Effector CD8-positive, alpha-beta T cell (primary cell): ENCODE measurements at places on chromosomes 7 and 10.
A peak's percentile ranks its signal among the peaks of the same experiment; 100 is the strongest.

GRCh38 chr10:50477287-50478203, 146.2 kb downstream of the SGMS1 start:
- DNase-seq, result no peak

- no peak for DNase-seq
Observed at GRCh38 chr10:124340033-124340760, 78.5 kb downstream of the OAT start.

- no peak for DNase-seq
Observed at GRCh38 chr7:1019789-1020610, 24.3 kb upstream of the GPR146 start.

DNA sequence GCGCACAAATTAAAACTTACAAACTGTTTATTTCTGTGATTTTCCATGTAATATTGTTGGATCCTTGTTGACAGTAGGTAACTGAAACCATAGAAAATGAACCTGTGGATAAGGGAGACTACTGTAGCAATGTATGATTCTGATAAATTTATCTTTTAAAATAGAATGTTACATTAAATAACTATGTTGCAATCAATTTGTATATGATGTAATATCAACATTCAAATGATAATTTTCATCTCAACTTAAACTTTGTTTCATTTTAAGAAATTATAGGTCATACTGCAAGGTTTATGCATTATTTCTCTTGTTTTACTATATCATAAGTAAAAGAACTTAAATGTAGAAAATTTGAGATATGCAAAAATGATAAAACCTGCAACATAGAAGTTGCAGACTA, 718.0 kb upstream of the MBL2 start:
- DNase-seq, result no peak

DNA sequence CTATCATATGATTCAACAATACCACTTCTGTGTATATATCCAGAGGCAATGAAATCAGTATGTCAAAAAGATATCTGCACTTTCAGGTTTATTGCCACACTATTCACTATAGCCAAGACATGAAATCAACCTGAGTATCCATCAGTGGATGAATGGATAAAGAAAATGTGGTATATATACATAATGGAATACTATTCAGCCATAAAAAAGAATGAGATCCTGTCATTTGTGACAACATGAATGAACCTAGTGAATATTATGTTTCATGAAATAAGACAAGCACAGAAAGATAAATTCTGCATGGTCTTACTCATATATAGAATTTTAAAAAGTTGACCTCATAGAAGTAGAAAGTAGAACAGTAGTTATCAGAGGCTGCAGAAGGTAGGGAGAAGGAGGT, 281.1 kb downstream of the BAMBI start:
- no peak for DNase-seq

GRCh38 chr7:6436385-6436685, 11.4 kb downstream of the DAGLB start:
- peak; percentile 8 for DNase-seq

DNA sequence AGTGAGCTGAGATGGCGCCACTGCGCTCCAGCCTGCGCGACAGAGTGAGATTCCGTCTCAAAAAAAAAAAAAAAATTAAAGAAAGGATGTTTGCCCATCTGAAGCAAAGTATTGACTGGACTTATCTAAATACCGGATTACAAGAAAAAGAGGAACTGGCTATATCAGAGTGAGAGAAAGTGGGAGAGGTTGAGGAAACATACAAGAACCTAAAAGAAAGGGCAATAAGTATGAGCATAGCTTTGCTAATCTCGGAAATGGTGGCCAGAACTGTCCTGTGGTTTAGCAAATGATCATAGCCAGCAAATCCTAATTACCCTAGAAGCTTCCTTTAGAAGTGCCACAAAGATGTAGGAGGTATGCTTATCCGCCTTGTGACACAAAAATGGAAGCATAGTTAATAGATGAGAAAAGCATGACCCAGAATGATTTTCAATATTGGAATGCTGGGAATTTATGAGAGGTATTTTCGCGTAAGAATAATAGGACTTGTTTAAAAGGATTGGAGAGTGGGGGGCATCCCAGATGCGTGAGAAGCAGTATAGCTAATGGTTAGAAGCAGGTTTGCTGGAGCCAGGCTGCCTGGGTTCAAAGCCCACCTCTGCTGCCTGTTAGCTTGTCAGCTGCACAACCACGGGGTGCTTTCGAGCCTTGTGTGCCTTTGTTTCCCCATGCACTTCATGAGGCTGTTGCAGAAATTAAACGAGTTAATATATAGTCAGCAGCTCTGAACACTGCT, 1.2 kb upstream of the GTPBP4 start:
- no peak for DNase-seq
